ENCODE measurements at places on chromosomes 5 and 9.

DNA sequence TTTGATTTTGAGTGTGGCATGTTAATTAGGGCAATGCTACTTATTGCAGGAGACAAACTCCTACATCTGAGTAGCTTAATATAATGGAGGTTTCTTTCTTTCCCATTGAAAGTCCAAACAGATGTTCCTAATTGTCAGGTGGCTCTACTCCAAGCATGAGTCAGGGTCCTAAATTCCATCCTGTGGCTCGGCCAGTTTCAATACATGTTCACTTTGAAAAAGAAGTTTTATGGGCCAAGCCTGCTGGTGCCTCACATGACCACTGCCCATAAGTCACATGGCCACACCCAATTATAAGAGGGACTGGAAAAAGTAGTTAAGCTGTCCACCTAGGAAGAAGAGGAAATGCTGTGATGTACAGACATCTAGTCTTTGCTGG is 170.4 kb downstream of the ARRDC3 start:
- DNase-seq = peak; percentile 94

DNA sequence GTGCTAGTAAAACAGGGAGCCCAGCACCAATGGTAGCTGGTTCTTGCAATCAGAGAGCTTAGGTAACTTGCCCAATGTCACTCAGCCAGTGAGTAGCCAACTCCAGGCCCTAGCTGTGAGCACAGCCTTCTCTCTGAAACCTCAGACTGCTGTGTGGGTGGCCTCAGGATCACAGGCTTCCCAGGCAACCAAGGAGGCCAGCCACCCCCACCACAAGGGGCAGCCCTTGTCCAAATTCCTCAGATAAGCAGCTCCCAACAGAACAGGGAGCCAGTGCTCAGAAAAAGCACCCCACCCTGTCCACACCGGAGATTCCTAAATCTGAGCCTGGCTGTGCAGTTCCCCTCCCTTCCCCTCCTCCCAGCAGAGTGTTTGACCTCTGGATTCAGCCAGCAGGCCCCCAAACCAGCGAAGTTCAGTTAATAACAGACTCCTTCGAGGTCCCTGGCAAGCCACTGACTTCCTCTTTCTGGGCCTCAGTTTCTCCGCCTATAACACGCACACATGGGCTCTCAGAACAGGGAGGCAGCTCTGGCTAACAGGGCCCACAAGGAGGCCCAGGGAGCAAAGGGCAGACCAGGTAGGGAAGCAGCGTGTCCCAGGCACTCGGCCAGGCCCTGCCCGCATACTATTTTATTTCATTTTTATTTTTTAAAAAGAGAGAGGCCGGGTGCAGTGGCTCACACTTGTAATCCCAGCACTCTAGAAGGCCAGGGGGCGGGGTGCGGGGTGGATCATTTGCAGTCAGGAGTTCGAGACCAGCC is 2.7 kb downstream of the EEIG1 start:
- peak; percentile 94 for DNase-seq

DNA sequence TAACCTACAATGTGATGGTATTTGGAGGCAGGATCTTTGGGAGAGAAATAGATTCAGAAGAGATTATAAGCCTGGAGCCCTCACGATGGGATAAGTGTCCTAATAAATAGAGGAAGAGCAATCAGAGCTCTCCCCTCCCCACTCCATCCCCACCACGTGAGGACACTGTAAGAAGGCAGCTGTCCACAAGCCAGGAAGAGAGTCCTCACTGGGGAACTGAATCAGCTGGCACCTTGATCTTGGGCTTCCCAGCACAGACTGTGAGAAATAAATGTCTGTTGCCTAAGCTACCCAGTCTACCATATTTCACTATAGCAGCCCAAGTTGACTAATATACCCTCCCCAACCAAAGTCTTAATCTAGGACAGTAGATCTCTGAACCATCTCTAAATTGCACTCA is 118.1 kb downstream of the SUSD1 start:
- DNase-seq = peak; percentile 48

DNA sequence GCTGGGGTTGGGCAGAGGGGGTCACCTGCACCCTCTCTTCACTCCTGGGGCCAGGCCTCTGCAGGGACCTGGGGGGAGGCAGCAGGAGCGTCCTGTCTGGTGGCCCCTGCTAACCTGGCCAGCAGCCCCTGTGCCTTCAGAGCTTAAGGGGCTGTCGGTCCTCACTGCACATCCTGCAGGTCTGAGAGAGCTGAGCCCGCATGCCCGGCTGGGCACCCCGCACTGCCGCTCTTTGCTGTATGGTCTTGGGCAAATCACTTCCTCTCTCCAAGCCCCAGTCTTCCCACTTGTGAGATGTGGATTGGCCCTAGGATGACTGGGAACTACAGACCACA is 7.9 kb downstream of the FLT4 start:
- DNase-seq = no peak

DNA sequence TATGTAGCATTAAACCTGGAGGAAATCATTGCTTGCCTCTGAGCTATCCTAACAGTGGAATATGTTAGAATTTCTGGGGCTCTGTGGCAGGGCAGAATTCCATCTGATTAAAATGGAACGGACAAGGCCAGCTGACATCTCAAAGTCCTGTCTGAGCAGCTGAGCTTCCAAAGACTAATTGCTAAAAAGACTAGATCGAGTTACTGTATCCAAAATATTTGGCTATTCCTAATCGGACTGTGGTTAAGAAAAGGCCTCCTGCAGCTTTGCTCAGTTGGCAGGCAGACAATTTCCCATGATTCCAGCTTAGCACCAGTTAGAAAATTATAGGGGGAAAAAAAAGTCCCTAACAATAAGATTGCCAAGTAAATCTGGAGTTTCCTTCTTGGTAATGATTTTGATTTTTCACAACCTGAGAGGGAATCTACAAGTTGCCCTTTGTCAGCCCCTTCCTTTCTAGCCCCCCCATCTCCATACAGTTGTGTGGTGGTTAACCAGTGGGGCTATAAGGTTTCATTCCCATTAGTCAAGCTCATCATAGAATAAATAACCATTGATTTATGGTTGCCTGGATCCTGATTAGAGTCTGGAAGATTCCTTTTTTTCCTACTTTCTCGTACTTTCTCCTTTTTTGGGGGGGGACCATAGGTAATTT is 26.4 kb downstream of the PTGR1 start:
- peak; percentile 96 for DNase-seq

DNA sequence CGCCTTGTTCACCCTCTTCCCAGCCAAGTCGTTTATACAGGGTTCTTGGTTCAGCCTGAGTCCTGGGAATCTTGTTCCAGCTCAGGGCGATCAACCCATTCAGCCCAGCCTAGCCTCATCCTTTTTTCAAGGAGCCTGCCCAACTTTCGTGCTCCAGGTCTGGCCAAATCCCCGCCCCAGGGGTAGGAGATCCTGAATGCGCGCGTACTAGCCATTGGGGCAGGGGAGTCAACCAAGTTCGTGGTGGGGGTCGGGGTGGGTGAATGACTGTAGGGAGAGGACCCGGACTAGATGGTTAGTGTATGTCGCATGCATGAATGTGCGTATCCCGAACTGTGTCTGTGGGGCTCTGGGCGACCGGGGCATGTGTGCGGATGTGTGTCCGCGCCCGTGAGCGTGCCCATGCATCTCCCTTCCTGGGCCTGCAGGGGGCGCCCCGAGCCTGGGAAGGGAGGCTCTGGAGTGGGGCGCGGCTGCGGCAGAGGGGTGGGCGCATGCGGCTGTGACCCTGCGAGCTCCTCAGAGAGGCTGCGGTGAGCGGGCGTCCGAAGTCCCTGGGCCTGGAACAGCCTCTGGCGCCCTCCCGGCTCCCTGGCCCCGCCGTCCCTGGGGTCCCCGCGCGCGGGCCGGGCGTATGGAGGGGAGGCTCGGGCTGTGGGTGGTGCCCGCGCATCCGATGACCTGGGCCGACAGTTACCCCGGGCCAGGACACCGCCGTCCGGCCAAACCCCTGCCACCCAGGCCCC is 8.7 kb downstream of the CCL21 start:
- DNase-seq = peak; percentile 71

DNA sequence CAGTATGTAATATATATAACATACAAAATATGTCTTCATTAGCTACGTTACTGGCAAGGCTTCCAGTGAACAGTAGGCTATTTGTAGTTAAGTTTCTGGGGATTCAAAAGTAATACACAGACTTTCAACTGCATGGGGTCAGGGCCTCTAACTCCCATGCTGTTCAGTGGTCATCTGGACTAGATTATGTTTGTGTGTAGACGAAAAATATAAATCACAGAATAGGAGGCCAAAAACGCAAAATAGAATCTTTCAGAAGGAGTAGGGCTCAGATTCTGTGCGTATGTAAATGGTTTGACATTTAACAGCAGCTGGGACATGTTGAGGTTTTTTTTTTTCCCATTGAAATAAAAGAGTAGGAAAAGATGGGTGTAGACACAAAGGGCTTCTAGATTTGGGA is 1048.7 kb upstream of the WWC1 start:
- no peak for DNase-seq

GRCh38 chr5:91957666-91958065 is 574.5 kb upstream of the ARRDC3 start:
- peak; percentile 40 for DNase-seq

GRCh38 chr9:6855860-6856259 is 98.1 kb downstream of the KDM4C start:
- no peak for DNase-seq

- no peak for DNase-seq
Measured at GRCh38 chr5:128662997-128663396, 125.0 kb upstream of the FBN2 start.

DNA sequence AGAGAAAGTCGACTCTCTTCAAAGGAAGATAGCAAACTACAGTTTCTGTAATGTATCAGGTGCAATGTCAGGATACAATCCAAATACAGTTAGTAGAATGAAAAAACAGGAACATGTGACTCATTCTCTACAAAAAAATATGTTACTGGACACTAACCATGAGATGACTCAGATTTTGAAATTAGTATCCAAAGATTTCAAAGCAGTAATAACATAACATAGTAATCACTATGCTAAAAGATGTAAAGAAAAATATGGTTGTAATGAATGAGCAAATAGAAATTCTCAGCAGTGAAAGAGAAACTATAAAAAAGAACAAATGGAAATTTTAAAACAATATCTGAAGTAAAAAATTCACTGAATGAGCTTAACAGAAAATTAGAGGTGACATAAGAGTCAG is 42.3 kb downstream of the SHOC1 start:
- DNase-seq = peak; percentile 15

DNA sequence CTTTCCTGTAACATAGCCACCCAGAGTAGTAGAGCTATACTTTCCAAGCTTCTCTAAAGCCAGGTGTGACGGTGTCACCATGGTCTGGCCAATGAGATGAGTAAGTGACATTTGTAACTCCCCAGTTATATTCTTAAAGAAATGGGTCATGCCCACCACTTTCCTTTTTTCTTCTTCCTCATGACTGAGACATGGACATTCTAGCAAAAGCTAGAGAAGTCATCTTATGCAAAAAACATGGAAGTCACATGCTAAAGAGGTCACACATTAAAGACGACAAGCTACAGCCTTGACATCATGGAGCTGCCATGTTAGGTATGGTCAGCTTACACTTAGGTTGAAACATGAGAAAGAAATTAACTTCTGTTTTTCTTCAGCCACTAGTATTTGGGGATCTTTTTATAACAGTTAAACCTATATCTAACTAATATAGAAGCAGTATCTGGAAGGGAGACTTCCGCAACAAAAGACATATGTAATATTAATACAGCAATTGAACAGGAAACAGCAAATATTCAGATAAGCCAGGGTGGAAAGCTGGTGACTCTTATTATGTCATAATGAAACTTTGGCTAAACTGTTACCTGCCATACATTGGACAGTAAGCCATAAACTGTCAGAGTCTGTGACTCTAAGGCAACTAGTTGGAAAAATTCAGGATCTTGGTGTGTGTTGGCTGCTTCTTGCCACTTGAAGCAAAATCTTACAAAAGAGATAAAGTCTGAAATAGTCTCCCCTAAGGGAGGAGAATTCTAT is 54.7 kb upstream of the SNX2 start:
- DNase-seq = no peak

DNA sequence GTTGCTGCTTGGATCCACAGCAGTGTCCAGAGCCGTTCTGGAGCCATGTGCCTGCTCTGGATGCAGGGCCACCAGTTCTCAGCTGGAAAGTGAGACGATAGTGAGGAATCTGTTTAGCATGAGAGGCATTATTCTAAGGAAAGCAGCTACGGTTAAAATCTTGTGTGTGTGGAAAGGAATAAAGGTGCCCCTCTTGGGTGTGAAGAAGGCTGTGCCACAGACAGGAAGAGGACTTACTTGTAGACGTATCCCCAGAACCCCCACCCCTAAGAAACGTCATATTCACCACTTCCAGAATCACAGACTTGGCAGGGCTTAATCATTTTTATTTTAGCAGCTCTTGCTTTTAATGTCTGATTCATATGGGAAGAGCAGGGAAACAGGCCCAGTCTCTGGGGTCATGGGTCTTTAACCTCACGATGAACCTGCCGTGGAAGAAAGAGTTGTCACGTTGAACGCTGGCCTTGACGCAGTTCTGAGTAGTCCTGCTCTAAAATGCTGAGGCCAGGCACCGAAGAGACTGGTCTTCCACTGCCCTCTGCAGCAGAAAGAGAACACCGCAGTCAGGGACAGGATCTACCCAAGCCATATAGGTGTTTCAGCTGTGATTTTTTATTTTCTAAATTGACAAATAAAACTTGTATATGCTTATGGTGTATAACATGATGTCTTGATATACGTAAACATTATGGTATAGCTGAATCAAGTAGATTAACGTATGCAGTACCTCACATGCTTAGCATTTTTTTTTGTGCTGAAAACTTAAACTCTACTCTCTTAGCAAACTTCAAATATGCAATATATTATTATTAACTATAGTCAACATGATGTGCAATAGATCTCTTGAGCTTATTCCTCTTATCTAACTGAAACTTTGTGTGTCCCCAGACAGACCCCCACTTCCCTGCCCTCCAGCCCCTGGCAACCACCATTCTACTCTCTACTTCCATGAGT is 38.8 kb downstream of the CARTPT start:
- peak; percentile 81 for DNase-seq

DNA sequence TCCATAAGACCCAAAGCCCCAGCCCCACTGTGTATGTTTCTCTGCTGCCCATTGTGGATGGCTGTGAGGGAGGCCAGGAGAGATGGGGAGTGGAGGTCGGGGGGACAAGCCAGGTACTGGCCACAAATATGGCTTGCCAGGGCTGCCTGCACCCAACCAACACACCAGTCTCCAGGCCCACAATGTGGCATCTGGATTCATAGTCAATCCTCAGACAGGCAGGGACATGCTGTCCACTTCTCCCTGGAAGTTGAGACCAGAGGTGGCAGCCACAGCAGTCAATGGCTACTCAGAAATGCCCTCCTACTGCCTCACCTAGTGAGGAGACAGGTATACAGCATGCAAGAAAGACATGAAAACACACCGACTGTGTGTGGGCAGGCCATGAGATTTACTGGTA is 61.2 kb upstream of the SLC25A51 start:
- DNase-seq = no peak

- DNase-seq = peak; percentile 81
Measured at GRCh38 chr5:132883261-132883834, 9.9 kb downstream of the LEAP2 start.

GRCh38 chr5:123795688-123796087 is 283.7 kb downstream of the CSNK1G3 start:
- no peak for DNase-seq

GRCh38 chr5:130102375-130102774 is 198.1 kb downstream of the CHSY3 start:
- DNase-seq = no peak

GRCh38 chr9:116464987-116465571 is 222.0 kb upstream of the TRIM32 start:
- peak; percentile 43 for DNase-seq
